ENCODE measurements at places on chromosomes 7 and 10.

DNA sequence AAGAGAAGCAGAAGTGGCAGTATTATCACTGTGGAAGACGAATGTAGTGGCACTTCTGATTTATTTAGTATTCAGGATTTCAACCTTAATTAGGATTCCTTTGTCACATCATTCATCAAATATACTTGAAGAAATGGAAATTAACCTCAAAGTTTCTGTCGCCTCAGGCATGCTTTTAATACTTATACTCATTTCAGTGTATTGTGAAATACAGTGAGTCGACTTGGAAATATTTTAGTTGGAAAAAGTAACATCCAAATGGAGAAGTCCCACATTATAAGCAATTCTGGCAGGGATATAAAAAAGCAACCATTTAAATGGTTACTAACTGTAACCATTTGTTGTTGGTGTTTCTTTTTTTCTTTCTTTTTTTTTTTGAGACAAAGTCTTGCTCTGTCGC, 648.8 kb downstream of the ARL4A start:
- DNase-seq: peak; percentile 43

DNA sequence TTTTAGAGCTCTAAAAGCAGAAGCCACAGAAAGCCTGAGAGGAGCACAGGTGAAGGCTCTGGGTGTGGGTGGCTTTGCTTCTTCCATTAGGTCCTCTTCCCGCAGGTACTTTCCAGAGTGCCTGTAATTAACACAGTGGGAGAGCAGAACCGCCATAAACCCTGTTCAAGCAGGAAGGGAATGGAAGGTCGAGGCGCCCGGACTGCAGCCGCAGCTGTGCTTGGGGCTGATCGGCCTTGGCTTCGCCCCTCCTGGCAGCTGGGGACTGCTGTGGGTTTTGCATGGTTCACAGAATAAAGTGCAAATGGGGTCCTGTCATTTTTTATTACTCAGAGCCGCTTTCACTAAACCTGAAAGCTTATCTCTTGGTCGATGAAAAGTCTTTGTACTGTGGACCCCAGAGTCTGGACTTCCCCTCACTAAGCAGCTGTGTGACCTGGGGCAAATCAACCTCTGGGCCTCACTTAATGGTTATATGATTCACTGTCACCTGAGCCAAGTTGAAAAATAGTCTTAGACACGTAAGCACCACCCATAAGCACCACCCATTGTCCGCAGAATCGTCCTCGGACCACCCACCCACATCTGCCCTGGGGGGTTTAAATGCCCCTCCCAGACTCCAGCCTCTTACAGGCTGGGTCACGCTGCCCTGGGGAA, 100.9 kb downstream of the XRCC2 start:
- DNase-seq: no peak

DNA sequence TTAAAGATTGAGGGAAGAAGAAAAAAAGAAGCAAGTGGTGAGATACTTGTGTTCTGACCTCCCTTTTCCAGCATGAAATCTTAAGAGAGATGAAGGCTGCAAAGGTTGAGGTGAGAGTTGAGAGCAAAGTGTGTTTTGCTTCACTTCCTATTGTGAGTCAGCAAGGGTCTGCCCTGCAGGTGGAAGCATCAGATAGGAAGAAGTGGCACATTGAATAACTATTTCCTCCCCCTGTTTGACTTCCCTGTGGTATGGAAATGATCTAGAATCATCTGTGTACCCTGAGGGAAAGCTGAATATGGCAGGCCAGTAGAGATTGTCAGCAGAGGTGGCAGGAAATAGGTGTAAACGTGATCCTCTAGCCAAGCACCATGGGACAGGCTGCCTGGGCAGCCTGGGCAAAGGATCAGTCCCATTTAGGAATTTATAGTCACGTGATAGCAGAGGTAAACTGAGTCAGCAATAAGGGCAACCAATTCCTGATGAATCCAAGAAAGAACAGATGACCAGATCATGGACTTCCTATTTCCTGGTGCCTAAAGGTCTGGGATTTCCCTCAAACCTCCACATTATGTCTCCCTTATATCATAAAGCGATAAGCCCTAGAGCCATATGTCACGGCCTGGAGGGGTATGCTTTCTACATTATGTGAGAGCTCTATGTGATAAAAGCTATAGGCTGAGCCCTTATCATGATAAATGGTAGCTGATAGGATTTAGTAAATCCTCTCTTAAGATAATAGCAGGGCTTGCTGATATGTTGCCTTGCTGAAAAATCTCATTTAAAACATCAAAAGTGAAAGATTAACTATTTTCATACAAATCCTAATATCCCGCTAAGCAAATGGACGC, 287.0 kb downstream of the MDFIC start:
- no peak for DNase-seq

GRCh38 chr10:121049489-121049888, 198.3 kb downstream of the WDR11 start:
- no peak for DNase-seq

DNA sequence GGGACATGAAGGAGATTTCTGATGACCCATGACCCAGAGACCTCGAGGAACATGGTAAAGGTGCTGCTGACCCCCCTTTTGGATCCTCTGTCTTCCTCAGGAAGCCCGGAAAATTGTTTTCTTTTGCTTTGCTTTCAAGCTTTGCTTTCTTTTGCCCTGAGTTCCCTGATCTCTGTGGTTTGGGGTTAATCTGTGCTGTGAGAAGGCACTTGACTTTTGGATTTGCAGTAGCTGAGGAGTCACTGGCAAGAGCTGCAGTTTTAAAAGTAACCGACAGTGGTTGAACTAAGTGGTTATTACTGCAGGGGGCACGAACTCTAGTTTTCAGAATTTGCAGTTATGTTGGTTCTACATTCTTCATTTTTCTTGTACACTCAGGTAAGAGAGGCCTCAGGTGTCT, 53.0 kb downstream of the PDZD8 start:
- peak; percentile 39 for DNase-seq

GRCh38 chr10:71621231-71622153, 98.1 kb downstream of the C10orf105 start:
- DNase-seq: peak; percentile 46

GRCh38 chr7:139560678-139561077, 37.2 kb downstream of the CLEC2L start:
- no peak for DNase-seq

- no peak for DNase-seq
Observed at GRCh38 chr7:25495342-25496250, 267.3 kb upstream of the NPVF start.

DNA sequence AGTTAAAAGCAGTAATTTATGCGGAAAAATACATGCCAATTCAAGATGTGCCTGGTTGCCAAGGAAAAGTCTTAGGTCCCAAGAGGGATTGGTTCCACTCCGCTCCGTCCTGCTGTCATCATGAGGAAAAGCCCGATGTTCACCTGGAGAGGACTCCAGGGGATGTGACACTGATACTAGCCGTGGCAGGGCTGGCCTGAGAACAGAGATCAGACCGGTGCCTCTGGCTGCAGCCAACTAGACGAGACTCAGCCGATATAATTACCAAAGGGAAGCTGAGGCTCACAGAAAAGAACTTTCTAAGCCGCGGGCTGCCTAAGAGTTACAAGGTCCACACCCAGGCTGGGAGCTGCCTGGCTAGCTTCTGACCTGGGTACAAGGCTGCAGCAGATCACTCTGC, 81.3 kb upstream of the UNC5B start:
- peak; percentile 13 for DNase-seq

GRCh38 chr10:103736763-103737162, 118.6 kb downstream of the SH3PXD2A start:
- peak; percentile 52 for DNase-seq

DNA sequence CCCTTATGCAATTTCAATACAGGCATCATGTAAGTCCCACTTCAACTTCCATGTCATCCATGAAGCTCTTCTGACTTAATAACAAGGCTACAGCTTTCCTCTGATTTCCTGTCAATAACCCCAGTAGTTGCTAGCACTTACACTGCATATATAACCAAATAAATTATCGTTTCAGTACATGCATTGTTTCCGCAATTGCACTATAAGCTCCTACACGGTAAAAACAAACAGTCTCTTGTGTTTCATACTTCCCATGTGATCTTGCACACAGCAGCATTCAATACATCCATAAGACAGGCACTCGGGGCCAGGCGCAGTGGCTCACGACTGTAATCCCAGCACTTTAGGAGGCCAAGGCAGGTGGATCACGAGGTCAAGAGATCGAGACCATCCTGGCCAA, 41.4 kb downstream of the FBXW4 start:
- no peak for DNase-seq

- no peak for DNase-seq
Observed at GRCh38 chr10:92657024-92657423, 32.7 kb upstream of the HHEX start.

DNA sequence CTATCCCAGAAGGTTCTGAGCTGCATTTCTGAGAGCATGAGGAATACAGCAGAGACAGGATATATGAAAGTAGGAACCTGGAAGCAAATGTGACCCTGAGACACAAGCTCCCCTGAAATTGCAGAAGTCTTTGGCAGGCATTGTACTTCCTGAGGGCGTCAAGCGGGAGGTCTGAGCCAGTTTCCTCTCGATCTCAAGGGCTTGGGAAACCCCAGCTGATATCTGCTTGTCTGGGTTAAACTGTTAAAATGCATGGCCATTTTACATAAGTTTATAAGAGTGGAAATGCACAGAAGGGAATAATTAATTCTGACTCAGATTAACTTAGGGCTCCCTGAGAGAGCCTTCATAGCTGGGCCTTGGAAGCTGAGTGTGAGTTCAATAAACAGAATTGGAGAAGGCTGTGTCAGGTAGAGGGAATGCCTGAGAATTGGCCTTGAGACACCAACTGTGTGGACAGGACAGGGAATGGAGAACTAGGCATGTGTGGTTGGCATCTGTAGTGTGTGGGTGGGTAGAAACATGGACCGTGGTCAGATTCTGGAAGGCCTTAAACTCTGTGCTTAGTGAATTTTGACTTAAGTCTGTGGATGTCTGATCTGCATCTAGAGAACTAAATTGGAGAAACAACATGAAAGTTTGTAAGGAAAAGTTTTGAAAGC, 53.3 kb downstream of the WIPF3 start:
- no peak for DNase-seq

DNA sequence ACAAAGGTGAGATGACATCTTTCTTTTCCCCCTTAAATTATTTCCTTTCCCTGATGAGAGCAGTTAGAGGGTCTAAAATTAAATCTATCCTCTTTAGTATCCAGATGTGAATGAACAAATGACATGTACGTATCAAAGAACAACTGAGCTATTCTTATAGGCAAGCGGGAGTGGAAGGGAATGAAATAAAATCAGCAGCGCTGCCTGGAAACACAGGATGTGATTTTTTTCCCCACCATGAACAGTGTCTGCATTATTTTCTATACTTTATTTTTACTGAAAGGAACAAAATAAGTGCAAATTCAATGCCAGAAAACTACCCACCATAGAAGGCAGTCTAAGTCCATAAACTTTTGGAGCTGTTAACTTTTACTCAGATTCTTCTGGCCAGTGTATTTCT, 40.6 kb downstream of the SLC26A4 start:
- DNase-seq: no peak

GRCh38 chr7:64687249-64687648, 21.3 kb downstream of the ZNF107 start:
- DNase-seq: no peak

GRCh38 chr10:124565565-124566221, 104.1 kb downstream of the LHPP start:
- no peak for DNase-seq

DNA sequence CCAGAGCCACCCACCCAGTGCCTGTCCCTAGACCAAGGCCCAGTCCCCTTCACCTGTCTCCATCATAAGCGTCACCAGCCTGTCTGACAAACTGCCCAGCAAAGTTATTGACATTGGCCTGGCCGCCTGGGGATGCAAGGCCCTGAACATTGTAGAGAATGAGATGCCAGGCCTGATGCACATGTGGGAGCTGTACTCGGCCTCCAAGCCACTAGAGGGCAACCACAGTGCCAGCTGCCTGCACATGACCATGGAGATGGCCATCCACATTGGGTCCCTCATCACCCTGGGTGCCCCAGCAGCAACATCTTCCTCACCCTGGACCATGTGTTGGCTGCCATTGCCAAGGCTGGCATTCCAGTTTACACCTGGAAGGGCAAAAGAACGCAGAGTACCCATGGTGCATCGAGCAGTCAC, 63.7 kb upstream of the ANTXRL start:
- DNase-seq: no peak

- peak; percentile 67 for DNase-seq
Observed at GRCh38 chr7:28517206-28517605, 104.9 kb downstream of the CREB5 start.

GRCh38 chr7:68629-69028, 123.7 kb upstream of the FAM20C start:
- peak; percentile 26 for DNase-seq

GRCh38 chr10:86292462-86293395, 73.9 kb downstream of the GRID1 start:
- no peak for DNase-seq

GRCh38 chr10:98431016-98431415, 15.7 kb downstream of the HPS1 start:
- no peak for DNase-seq

GRCh38 chr7:12719141-12719919, 31.9 kb downstream of the ARL4A start:
- peak; percentile 59 for DNase-seq

DNA sequence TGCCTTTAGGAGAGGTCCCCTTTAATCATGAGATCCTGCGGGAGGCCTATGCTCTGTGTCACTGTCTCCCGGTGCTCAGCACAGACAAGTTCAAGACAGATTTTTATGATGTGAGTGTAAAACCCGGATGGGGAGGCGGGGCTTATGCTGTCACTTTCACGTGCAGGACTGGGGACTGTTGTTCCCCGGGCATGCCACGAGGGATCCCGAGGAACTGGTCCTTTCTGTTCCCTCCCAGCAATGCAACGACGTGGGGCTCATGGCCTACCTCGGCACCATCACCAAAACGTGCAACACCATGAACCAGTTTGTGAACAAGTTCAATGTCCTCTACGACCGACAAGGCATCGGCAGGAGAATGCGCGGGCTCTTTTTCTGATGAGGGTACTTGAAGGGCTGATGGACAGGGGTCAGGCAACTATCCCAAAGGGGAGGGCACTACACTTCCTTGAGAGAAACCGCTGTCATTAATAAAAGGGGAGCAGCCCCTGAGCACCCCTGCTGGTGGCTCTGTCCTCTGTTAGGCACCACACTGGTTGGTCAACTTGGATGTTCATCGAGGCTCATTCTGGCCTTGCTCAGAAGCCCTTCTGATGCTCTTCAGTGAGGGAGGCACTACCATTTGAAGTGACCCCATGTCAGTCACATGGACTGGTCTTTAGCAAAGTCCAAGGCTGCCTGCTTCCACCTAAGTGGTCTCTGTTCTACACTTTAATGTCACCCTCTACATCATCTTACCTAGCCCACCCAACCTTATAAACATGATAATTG, 2.8 kb downstream of the COPS6 start:
- DNase-seq: peak; percentile 34

- no peak for DNase-seq
Observed at GRCh38 chr10:112896273-112896672, 53.8 kb upstream of the TCF7L2 start.

Data from astrocyte of the hippocampus (primary cell).